Smooth muscle cell of the pulmonary artery (primary cell): ENCODE measurements at places on chromosomes 6 and 20. TPM values are rescaled to one million over a fixed set of nuclear protein-coding genes. Genes with fewer than 3 reads are reported as not detected.

TMEM217 gene
- 1.4 and 2.2 TPM in 2 replicates for total RNA-seq

TFAP2C gene
- total RNA-seq, result not detected in 2 replicates

CFB gene
- total RNA-seq, result 49.7 and 81.0 TPM in 2 replicates

TFAP2A gene
- total RNA-seq, result 1.3 and 5.0 TPM in 2 replicates

SEL1L2 gene
- not detected in 2 replicates for total RNA-seq

OR2B2 gene
- not detected in 2 replicates for total RNA-seq

TNNC2 gene
- total RNA-seq, result 0.39 TPM in 1 of 2 replicates, not detected in the other

SLC52A3 gene
- total RNA-seq, result not detected in 2 replicates

SOBP gene
- 2.3 and 14.6 TPM in 2 replicates for total RNA-seq

USP49 gene
- 2.8 and 3.5 TPM in 2 replicates for total RNA-seq

HCRTR2 gene
- not detected in 2 replicates for total RNA-seq

SLC22A16 gene
- total RNA-seq, result not detected in 2 replicates

PEX3 gene
- 22.4 and 23.2 TPM in 2 replicates for total RNA-seq

GPLD1 gene
- total RNA-seq, result 0.33 and 0.46 TPM in 2 replicates

RIMS1 gene
- 2.3 and 3.6 TPM in 2 replicates for total RNA-seq

PPP1R3G gene
- total RNA-seq, result 3.0 TPM in 2 replicates

ADAM33 gene
- total RNA-seq, result 11.3 and 15.3 TPM in 2 replicates

TBXT gene
- total RNA-seq, result not detected in 2 replicates

EZR gene
- total RNA-seq, result 28.2 and 67.6 TPM in 2 replicates
